Stimulated activated CD4-positive, alpha-beta T cell treated with anti-CD3 and anti-CD28 coated beads, Interleukin-4, amount 100 ng/mL, for 1 hour (primary cell): ENCODE measurements at places on chromosomes 7 and 10.

GRCh38 chr7:24200407-24200966 is 83.5 kb upstream of the NPY start:
- DNase-seq: no peak

GRCh38 chr7:34198231-34198641 is 292.9 kb downstream of the BMPER start:
- DNase-seq: no peak

DNA sequence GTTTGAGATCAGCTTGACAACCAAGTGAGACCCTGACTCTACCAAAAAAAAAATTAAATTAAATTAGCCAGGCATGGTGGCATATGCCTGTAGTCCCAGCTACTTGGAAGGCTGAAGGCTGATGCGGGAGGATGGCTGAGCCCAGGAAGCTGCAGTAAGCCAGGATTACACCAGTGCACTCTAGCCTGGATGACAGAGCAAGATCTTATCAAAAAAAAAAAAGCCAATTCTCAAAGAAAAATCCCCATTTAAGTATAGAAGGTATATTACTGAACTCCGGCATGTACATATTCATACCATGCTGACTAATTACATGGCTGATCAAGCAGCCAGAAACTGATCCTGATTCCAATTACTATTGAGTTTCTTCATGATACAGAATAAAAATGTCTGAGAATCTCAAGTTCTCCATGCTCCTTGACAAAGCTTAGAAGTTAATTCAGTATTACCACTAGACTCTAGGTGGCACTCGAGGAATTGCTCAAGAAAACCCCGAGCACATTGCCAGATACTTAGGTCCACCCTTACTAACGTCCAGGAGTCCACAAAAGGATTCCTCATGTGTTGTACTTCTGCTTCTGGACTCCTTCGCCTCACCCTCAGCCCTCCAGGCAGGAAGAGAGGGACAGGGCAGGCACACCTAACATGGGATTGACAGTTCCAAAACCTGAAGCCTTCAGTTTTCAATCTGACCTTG is 148.9 kb downstream of the PARD3 start:
- no peak for DNase-seq

GRCh38 chr7:894927-895450 is 18.6 kb downstream of the GET4 start:
- DNase-seq: no peak

- no peak for DNase-seq
These were observed 29.7 kb upstream of the GTF2I start for GRCh38 chr7:74627661-74628411.
